ENCODE measurements at places on chromosomes 6 and 20.
A peak's percentile ranks its signal among the peaks of the same experiment; 100 is the strongest.

- no peak for DNase-seq
These were observed 57.0 kb upstream of the GNRH2 start for GRCh38 chr20:2986466-2986865.

DNA sequence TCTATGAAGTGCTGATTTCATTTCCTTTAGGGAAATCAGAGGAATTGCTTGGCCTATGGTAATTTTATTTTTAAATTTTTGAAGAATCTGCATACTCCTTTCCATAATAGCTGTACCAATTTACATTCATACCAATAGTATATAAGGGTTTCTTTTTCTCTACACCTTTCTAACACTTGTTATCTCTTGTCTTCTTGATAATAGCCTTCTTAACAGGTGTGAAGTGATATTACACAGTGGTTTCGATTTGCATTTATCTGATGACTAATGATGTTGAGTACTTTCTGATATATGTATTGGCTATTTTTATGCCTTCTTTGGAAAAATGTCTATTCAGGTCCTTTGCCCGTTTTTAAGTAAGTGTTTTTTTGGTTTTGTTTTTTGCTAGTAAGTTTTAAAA is 40.8 kb downstream of the SMAP1 start:
- DNase-seq: no peak

DNA sequence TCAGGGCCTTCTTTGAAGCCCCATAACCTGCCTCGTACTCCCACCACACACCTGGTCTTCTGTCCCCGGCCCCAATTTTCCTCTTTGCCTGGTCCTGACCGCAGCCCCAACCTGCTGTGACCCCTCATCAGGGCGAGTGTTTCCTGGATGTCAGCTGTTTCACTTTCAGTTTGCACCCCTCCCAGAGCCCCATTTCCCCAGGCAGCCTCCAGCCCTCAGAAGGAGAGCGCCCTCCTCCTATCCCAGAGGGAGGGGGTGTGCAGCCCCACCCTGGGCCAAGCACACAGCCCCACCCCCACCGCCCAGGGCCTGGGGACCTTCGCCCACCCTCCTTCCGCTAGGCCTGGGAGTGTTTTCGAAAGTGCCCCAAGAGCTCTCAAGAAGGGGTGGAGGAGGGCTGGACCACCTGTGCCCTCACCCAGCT is 1.5 kb downstream of the BAK1 start:
- DNase-seq: no peak

GRCh38 chr6:151629791-151630190 is 136.0 kb downstream of the CCDC170 start:
- DNase-seq: no peak

- DNase-seq: no peak
These were observed 71.1 kb upstream of the VGLL2 start for GRCh38 chr6:117194271-117194670.

DNA sequence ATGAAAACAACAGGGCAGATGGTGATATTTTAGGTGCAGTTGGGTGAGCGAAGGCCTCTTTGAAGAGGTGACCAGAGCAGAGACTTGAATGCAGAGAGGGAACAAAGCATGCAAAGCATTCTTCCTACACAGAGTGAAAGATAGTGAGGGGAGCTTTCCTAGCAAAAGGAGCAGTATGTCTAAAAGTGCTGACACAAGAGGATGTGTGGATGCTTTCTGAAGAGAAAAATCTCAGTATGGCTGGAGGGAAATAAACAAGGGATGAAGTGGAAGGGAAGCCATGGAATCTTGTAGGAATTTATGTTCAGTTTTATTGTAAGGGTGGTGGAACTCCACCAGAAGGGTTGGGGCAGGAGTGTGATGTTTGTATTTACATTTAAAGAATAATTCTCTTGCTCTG is 128.6 kb downstream of the F13A1 start:
- DNase-seq: no peak

GRCh38 chr6:98047871-98048270 is 764.9 kb upstream of the MMS22L start:
- no peak for DNase-seq

GRCh38 chr6:68400396-68400795 is 234.7 kb upstream of the ADGRB3 start:
- no peak for DNase-seq

- DNase-seq: no peak
These were observed 187.8 kb upstream of the JAG1 start for GRCh38 chr20:10861619-10862018.

DNA sequence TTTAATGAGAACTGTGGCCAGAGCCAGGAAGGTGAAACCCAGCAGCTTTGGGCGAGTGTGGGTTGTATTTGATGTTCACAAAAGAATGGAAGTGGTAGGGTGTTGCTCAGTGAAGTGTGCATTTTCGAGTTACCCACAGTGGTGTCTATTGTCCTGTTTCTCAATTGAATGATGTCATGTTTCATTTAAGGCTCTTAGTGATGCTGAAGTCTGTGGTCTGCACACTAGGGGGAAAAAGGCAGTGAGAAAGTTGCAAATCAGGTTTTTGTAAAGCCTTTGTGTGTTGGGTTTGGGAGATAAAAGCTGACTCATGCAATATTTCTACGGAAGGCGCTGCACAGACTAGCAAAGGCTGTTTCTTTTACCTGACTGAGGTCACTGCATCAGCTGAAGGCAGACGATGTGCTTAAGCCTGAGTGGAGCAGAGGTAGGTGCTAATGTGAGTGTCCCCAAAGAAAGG is 121.1 kb downstream of the PLEKHG1 start:
- no peak for DNase-seq

GRCh38 chr6:41639809-41640371 is 1.6 kb downstream of the MDFI start:
- DNase-seq: peak; percentile 83

DNA sequence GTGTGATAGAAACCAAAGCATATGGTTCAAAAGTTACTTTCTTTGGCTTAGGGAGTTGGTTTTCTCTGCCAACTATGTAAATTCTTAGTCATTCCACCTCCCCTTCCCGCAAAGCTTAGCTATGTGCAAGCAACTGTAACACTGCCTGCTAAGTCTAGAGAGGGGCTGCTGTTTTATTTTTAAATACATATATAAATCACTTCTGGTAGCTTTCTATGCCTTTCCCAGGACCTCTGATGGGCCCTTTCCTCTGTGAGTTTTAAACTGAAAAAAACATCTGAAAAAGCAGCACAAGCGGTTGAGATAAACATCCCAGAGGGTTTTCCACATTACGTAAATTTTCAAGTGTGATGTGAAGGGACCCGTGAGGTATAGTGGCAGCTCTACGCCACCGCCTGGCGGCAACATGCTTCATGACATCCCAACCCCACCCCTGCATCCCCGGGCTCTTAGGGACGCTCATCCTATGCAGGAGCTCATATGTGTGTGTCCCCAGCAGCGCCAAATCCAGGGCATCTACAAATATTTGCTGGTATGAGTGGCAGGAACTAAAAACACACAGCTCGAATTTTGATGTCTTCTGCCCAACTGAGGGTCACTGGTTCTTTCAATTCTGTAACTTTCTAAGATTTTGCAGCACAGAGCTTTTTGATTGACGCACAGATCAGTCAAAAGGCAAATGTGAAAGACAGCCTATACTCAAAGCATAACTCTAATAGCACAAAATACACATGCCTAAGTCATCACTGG is 12.7 kb downstream of the SAYSD1 start:
- peak; percentile 55 for DNase-seq

- no peak for DNase-seq
These were observed 286.1 kb upstream of the PLCB4 start for GRCh38 chr20:8782804-8783203.

DNA sequence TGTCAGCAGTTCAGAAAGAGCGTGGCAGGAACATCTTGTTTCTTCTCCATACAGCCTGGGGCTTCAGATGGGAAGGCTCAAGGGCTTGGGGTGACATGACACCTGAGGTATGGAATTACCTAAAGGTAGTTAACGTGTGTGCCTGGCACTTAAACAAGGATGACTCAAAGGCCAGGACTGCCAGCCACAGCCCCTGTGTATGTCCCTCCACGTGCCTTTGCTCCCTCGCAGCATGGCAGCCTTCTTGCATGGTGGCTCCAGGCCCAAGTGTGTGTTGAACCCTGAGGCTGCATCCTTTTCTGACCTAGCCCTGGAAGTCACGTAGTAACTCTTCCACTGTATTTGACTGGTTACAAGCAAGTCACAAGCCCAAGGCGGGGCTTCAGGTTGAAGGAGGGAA is 33.6 kb upstream of the MYL9 start:
- DNase-seq: no peak

- no peak for DNase-seq
These were observed 9.1 kb downstream of the TMEM181 start for GRCh38 chr6:158569036-158569435.

GRCh38 chr20:15455279-15455678 is 1117.9 kb upstream of the FLRT3 start:
- no peak for DNase-seq

DNA sequence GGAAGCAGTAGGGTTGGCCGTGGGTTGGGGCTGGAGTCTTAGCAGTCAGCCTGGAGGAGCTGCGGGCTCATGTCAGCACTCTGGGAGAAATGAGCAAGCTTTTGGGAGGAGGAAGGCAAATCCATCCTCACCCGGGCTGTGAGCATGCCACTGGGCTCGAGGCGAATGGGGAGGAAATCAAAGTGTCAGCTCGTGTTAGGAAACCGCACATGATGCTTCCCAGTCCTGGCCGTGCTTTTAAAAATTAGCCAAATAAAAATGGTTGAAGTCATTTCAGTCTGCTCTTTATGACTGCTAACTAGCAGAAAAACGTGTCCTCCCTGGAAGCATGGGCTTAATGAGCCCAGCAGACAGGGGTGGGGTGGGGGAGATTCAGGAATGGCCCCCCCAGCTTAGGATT is 98.1 kb downstream of the NFATC2 start:
- DNase-seq: no peak

DNA sequence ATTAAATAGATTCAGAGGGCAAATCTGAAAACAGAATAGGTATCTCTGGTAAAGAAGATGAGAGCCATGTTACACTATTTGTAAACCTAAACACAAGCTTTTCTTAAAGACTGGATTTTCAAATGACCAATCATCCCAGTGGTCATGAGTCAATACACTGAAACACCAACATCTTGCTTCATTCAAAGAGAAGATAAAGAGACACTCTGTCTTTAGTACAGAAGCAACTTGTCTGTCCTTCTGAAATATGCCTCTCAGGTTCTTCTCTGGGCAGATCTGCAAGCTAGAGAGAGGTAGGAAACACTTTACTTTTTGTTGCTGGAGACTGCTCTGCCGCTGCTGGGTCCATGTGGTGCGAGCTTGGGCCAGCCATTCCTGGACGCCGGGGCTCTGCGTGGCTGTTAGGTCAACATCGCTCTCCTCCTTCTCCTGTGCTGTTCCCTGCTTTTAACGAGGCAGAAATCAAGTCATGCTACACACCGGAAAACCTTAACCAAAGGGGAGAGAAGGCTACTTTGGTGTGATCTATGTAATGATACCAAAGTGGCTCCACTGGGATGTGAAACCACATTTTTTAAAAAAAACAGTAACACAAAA is 368.2 kb downstream of the SYNE1 start:
- no peak for DNase-seq

- DNase-seq: no peak
These were observed 96.6 kb downstream of the SULF2 start for GRCh38 chr20:47688385-47689381.

GRCh38 chr6:7794509-7794908 is 68.6 kb downstream of the BMP6 start:
- no peak for DNase-seq

- no peak for DNase-seq
These were observed 47.2 kb downstream of the RRBP1 start for GRCh38 chr20:17634661-17635331.

DNA sequence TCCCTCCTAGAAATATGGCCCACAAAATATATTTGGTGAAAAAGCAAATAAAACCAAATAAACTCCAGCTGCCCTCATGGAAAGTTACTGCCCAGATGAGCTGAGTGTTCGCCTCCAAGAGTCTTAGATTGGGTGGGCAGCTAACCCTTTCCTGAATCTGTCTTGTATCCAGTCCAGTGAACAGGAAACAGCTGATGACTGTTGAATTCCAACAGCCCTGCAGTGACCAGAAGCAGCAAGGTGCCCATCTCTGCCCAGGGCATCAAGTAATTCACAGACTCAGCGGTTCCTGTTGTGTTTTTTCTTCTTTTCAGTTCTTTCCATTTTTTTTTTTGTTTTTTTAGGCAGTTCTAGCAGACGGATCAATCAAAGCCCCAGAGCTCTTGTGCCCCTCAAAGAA is 199.2 kb downstream of the UBE3D start:
- no peak for DNase-seq

Data from right forelimb (tissue), 1 donor.